Germinal center (tissue), 1 donor: ENCODE measurements at places on chromosomes 1 and 21.

GRCh38 chr1:233326811-233327650 is 493 bp upstream of the MAP3K21 start:
- DNase-seq, result peak; percentile 93

GRCh38 chr1:229271448-229272159 is 693 bp downstream of the RAB4A start:
- DNase-seq, result peak; percentile 21

DNA sequence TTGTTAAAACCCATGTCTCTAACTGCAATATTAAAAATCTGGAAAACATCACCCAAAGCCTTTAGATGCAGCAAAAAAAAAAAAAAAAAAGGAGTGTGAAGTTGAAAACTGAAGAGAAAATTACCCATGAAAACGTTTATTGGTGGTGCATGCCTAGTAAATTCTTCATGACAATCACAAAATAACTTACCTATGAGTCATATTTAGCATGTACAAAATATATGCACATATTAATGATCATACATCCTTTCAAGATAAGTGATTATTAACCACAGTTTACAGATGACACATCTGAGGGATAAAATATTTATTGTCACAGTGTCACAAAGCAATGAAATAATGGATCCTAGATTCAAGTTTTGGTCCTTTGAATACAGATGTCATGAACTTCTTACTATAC is 505.2 kb upstream of the NR5A2 start:
- DNase-seq, result no peak

GRCh38 chr21:14988760-14989159 is 76.0 kb downstream of the NRIP1 start:
- DNase-seq, result no peak

- DNase-seq, result no peak
Observed at GRCh38 chr1:202200112-202200548, 6.5 kb downstream of the LGR6 start.

DNA sequence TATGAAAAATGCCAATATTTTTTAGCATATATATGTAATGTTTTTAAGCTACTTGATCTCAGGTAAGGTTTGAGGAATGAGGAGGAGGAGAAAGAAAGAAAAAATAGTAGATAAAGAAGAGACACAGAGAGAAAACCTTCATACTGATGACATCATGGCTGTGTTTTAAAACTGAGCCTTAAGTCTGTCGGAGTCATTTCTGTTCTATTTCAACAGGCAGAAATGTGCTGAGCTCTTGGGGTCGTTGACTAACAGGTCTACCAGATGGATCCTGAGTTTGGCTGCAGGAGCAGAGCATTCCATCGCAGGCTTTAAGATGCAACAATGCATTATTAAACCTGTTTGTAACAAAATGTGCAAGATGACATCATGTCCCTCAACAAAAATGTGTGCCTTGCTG is 356.0 kb downstream of the TGFB2 start:
- no peak for DNase-seq

GRCh38 chr1:219257751-219258150 is 84.1 kb downstream of the LYPLAL1 start:
- DNase-seq, result no peak

- DNase-seq, result no peak
Observed at GRCh38 chr1:226372885-226373284, 35.0 kb downstream of the PARP1 start.

DNA sequence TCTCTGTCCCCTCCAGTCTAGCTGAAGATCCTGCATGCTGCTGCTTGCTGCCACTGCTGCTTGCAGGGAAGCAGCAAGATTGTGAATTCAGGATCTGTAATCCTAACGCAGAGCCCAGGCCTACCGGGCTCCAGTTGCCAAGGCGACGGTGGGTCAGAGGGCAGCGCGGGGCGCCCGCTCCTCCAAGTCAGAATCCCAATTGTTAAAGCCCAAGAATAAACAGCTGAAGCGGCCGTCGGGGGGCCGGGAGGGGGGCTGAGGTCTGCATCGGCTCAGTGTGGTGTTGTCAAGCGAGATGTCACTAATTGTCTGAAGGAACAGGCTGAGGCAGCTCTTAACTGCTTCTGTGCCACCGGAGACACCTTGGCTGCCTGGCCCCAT is 36.8 kb downstream of the AHDC1 start:
- no peak for DNase-seq

DNA sequence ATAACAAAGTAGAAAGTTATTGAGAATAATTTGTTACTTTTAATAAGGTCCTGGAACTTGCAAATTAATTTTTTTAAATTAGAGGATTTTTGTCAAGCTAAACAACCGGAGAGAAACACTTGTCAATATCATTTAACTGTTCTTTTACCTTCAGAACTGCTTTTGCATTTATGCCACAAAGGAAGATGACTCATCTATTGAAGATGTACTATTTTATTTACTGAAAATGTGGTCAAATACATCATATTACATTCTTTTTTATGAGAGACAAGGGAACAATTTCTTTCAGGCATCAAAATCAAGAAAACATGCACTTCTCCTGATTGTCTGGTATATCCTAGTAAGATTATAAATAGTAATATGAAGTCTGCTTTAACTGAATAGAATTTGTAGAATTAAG is 558.2 kb upstream of the PRMT6 start:
- no peak for DNase-seq

- no peak for DNase-seq
Observed at GRCh38 chr1:192966073-192966472, 93.1 kb downstream of the UCHL5 start.
